SHP77 treated with DMSO at 0.1 percent for 48 hours (cell line): ENCODE measurements at places on chromosomes 1 and 21.

- no peak for DNase-seq
These were observed 14.7 kb downstream of the CACHD1 start for GRCh38 chr1:64484651-64485050.

DNA sequence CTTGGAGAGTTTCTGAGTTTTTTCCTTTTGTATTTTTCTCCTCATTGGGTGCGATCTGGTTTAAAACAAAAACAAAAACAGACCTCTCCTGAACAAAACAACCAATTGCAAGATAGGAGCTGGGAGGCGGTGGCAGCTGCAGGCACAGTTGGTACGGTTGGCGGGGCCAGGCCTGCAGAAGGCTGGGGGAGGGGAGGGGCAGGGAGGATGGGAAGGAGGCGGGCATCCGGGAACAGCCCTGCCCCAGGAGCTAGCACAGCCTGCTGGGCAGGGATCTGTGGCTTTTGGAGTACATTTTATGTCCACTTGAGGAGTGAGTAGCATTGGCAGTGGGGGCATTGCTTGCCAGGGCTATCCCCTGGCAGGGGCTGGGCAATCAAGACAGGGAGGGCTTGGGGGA lies 5.2 kb downstream of the CAPN9 start:
- DNase-seq: peak; percentile 89

- no peak for DNase-seq
These were observed 84.6 kb upstream of the DPYD start for GRCh38 chr1:98005326-98006010.

DNA sequence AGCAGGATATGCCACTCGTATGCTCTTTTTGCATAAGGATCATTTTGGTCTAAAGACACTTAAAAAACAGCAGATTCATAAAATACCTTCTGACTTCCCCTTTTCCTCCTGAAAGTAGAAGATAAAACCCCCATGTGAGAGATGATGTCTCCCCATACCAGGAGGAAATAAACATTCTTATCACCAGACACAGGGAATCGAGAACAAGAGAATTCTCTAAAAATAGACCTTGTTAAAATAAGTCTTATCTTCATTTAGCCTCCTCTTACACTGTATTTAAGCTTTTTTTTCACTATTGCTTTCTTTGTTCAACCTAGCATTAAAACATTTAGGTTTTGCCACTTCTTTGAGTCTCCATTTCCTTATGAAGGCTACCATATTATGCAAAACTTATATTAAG lies 709.3 kb downstream of the KCNT2 start:
- no peak for DNase-seq

- peak; percentile 13 for DNase-seq
These were observed 58.0 kb downstream of the NKAIN1 start for GRCh38 chr1:31181515-31182343.

DNA sequence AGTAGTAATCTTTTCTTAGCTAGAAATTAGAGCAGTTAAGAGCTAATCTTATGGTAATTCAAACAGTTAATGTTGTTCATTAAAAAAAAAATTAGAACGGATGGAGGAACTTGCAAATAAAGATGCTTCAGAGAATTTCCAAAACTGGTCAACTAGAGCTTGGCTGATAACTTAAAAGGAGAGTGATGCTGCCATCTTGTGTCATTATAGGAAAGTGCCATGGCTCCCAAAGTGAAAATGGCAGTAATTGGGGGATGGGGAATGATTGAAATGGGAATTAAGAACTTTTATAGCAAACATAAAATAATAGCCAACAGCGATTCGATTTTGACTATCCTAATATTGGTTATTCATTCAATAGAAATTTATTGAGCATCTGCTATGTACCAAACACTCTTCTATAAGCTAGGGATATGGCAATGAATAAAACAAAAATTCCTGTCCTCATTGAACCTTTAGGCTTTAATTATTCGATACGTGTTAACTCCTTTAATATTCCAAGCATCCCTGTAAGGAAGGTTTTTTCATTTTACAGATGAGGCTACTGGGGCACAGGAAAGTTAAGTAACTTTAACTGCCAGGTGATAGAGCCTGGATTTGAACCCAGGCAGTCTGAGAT lies 5.7 kb upstream of the PLPP3 start:
- DNase-seq: peak; percentile 34

GRCh38 chr1:205664399-205665017 lies 15.8 kb downstream of the SLC45A3 start:
- DNase-seq: no peak

- DNase-seq: no peak
These were observed 59.7 kb downstream of the NTPCR start for GRCh38 chr1:233010146-233010545.

DNA sequence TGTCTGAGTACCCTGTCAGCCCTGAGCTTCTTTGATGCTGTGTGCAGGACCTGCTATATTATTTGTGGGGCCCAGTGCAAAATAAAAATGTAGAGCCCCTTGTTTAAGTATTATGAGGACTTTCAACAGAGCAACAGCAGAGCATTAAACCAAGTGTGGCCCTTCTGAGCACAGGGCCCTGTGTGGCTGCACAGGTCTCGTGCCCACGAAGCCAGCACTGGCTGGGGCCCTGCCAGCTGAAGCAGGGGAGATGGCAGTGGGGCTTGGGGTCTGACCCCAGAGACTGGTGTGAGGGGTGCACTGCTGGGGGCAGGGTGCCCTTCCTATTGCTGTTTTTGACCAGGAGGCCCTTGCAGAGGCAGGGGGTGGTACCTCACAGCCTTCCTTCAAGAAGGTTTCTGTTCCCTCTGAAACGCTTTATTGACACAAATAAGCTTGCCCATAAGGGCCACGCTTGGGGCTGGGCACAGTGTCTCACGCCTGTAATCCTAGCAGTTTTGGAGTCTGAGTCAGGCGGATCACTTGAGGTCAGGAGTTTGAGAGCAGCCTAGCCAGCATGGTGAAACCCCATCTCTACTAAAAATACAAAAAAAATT lies 2.2 kb upstream of the SEMA4A start:
- DNase-seq: no peak

GRCh38 chr21:45847870-45848269 lies 133.7 kb upstream of the COL6A1 start:
- no peak for DNase-seq

- DNase-seq: no peak
These were observed 30.4 kb downstream of the KCNN3 start for GRCh38 chr1:154839691-154840090.
